Activated T-helper 1 cell treated with anti-CD3 and anti-CD28 coated beads, Interleukin-12 subunit alpha, Interleukin-12 subunit beta, Interleukin-2, Interleukin-4 antibody, amounts not matched to agents 30 ng/mL and 10 ng/mL and 1 ng/mL, durations not matched to agents 14 hours and 24 hours and 36 hours (primary cell): ENCODE measurements at places on chromosomes 16 and 17. TPM values are rescaled to one million over a fixed set of nuclear protein-coding genes. Genes with fewer than 3 reads are reported as not detected.

DNA sequence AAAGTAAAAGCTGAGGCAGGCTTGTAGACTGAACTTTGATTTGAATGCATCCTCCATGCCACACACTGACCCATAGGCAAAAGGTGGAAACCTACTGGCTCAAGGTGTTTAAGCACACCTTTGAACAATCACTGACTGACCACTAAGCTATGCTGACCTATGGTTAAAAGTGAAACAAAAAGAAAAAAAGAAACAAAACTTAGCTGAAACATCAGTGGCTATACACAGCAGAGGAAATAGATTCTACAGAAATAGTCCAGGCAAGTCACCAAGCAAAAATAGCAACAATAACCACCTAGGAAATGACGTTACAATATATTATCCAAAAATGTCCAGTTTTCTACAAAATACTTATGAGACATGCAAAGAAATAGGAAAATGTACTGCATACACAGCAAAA lies 60.2 kb downstream of the RPGRIP1L start:
- DNase-seq = no peak

DNA sequence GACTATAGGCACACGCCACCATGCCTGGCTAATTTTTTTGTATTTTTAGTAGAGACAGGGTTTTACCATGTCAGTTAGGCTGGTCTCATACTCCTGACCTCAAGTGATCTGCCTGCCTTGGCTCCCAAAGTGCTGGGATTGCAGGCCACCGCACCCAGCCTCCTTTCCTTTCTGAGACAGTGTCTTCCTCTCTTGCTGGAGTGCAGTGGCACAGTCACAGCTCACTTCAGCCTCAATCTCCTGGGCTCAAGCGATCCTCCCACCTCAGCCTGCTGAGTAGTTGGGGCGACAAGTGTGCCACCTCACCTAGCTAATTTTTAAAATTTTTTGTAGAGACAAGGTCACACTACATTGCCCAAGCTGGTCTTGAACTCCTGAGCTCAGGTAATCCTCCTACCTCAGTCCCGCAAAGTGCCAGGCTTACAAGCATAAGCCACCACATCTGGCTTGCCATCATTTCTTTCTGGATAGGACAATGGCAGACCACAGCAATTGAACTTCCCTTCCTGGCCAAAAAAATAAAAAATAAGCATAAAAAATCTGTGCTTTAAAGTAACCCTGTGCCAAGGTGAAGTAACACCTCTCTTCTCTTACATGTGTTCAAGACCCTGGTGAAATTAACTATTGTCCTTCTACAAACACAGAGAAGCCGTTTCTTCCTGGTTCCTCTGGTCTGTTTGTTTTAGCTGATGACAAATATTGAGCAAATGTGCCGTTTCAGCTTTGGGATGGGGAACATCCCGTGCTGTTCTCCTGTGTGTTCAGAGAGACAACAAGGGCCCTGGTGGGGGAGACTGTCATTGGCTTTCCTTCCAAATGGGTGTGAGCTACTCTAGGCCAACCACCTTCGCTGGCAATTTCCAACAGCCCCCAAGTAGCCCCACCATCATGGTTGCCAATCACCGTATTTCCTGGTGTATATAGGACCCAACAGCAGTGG lies 60.2 kb downstream of the EMP2 start:
- no peak for DNase-seq

- no peak for DNase-seq
These were observed 101.2 kb downstream of the OR1D5 start for GRCh38 chr17:2962236-2962635.

DNA sequence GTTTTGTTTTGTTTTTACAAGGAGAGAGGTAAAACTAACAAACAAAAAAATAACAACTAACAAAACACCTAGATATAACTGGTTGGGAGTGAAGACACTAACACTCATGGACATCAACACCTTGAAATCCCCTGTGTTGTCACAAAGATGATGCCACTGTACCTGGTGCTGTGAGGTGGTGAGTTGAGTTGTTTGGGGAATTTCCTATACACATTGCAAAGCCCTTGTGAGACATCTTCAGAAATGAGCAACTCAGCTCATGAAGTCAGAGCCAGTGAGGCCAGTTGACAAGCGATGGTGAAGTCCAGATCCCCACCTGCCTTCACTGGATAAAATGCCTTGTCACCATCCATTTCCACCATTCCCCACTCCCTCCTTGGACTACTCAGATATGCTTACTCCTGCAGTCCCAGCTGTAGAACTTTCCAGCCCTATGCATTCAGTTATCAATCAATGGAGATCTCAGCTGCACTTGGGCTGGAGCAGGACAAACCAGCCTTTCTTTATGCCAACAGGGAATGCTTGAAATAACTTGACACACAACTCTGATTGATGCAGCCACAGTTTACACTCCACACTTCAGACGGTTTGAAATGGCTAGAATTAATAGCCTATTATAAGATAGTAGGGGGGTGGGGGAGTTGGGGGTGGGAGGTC lies 22.2 kb downstream of the ANKFN1 start:
- no peak for DNase-seq

DNA sequence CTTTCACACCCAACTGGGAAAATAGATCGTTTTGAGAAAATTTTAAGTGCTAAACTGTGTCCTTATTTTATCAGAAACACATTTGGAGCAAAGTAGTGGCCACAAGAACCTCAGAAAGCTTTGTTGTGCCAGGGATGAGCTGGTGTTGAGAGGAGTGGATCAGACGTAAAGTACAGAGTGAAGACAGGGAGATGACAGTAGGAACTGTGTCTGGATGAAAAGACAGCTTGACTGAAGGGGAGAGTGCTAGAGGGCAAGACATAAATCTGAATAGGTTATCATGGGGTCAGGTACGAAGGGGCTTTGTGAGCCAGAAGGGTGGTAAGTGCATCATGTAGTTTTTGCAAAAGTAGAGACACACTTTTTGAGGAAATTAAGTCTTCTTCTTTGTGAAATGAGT lies 39.3 kb upstream of the CARMIL2 start:
- no peak for DNase-seq

- no peak for DNase-seq
These were observed 41.1 kb upstream of the ERN1 start for GRCh38 chr17:64171041-64171440.

- no peak for DNase-seq
These were observed 8.2 kb downstream of the MLYCD start for GRCh38 chr16:83907111-83907510.

GRCh38 chr17:49676276-49676868 lies 1.5 kb downstream of the SPOP start:
- DNase-seq = peak; percentile 33

- DNase-seq = no peak
These were observed 7.9 kb upstream of the MRC2 start for GRCh38 chr17:62619417-62620155.

DNA sequence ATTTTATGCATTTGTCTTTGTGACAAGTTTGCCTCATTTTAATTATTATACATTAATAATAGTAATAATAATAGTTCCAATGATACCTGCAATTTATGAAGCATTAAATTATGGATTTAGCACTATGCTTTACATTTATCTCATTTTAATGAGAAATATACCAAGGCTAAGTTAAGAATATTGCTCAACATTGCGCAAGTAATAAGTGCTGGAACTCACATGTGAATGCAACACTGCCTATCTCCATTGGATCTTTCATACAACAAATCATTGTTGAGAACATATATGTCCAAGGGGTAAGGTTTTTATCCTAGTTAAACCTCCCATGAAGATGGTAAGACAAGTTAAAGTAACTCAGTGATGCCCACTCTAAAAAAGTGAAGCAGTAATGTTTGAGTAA lies 703.7 kb upstream of the SOX9 start:
- no peak for DNase-seq

GRCh38 chr16:57576429-57576870 lies 34.0 kb downstream of the ADGRG5 start:
- DNase-seq = peak; percentile 74

GRCh38 chr17:27525316-27525715 lies 69.1 kb downstream of the KSR1 start:
- no peak for DNase-seq

- no peak for DNase-seq
These were observed 69.6 kb downstream of the RBFOX3 start for GRCh38 chr17:79541056-79541850.

GRCh38 chr17:8185582-8186445 lies 4.2 kb downstream of the BORCS6 start:
- DNase-seq = peak; percentile 82

- DNase-seq = no peak
These were observed 85.3 kb downstream of the HAPSTR1 start for GRCh38 chr16:9176547-9177418.

The NOS2 gene
- not detected in 2 replicates for total RNA-seq

The CDH1 gene
- 0.64 and 2.2 TPM in 2 replicates for total RNA-seq

The RGS11 gene
- 0.18 and 0.29 TPM in 2 replicates for total RNA-seq

The AKAP1 gene
- total RNA-seq = 53.8 and 59.9 TPM in 2 replicates

The ASB16 gene
- total RNA-seq = 0.31 and 0.42 TPM in 2 replicates

The KRT16 gene
- not detected in 2 replicates for total RNA-seq
